ENCODE measurements at places on chromosomes 2 and 18.

GRCh38 chr2:229857634-229858033 is 64.2 kb downstream of the TRIP12 start:
- peak; percentile 82 for DNase-seq

DNA sequence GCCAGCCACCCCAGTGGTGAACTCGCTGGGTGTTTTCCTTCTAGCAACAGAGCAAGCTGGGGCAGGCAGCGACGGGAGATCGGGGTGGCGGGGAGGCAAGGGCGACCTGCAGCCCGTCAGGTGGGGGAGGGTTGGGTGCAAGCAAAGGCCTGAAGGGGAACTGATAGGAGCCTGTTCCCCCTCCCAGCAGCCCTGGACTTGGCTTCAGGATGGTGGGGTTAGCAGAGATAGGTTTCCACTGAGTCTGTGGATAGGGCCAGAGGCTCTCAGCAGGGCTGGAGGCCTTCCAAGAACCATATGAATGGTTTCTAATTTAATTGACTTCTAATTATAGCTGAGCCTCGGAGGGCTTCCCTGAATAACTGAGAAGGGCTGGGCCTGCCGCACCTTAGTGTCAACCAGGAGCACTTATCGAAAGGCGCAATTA is 55.3 kb downstream of the EDAR start:
- DNase-seq = no peak

GRCh38 chr2:164412831-164413230 is 208.5 kb downstream of the GRB14 start:
- no peak for DNase-seq

DNA sequence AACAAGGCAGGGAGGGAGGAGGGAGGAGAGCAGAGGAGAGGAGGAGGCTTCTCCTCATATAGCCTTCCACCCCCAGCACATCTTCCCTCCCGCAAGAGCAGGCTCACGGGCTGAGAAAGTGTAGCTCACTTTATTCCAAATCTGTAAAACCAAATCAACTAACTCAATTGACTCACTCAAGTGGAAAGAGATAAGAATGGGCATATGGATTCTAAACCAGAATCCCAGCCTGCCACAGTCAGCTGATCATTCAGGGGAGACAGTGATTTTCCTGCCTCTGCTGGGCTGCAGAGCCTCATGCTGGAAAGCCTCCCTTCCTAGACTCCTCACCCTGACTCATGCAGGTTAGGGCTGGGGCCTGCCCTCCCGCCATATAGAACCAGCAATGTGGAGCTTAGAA is 4.2 kb upstream of the TWSG1 start:
- DNase-seq = no peak

- no peak for DNase-seq
Measured at GRCh38 chr18:35463050-35463449, 34.7 kb downstream of the INO80C start.

DNA sequence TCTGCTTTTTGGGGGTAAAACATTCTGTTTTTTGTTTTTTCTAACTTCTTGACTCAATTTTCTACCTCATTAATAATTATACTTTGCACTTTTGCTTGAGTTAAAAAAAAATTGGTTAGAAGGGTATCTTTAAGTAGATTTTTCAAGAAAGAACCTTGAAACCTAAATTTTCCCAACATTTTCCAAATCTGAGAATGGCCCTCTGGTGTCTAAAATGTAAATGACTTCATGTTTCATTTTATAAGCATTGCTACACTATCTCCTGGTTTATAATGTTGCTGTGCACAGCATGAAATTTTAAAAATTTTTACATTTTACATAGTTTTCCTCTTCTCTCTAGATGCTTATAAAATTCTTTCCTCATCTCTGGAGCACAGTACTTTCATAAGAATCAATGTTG is 14.2 kb downstream of the EIF2AK2 start:
- DNase-seq = no peak

DNA sequence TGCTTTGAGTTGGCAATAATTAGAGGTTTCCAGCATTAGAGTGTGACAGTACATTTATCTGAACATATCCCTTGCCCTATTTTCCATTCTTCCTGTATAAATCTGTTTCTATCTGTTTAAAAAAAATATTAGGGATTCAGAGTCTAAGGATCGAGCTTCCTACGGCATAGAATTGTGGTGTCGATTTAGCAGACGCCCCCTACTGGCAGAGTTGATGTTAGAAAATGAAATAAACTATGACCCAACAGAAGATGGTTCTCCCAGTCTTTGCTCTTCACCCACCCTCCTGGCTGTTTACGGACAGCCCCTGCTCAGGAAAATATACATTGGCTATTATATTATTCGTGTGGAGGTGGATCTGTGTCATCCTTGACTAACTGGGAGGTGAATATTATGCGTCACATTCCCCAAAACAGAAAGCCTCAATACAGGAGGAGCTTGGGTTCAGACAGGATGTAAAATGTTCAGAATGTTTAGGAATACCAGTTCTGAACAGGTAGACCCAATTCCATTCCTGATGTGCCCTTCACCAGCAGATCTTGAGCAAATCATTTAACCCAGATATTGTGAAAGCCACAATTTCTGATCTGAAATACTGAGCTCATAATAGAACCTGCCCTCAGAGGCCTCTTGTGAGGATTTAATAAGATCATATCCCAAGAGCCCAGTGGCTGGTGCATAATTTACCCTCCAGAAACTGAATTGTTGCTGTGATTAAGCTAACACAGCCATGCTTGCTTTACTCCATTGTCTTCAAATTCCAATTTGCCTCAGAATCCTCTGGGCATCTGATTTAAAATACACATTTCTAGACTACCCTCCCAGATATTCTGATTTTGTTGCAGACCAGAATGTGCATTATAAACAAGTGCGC is 10.8 kb upstream of the ERMN start:
- DNase-seq = peak; percentile 34

GRCh38 chr2:237118025-237118424 is 32.3 kb downstream of the COPS8 start:
- peak; percentile 62 for DNase-seq

- no peak for DNase-seq
Measured at GRCh38 chr2:232338759-232339106, 39.8 kb upstream of the ALPP start.

GRCh38 chr2:217510771-217511291 is 492.0 kb downstream of the TNS1 start:
- peak; percentile 93 for DNase-seq

- no peak for DNase-seq
Measured at GRCh38 chr2:9640403-9641104, 9.8 kb upstream of the YWHAQ start.

GRCh38 chr2:159807183-159808031 is 9.4 kb upstream of the CD302 start:
- DNase-seq = peak; percentile 61

GRCh38 chr2:59529726-59530125 is 1023.7 kb downstream of the BCL11A start:
- DNase-seq = no peak

- no peak for DNase-seq
Measured at GRCh38 chr2:5111581-5111980, 580.6 kb upstream of the SOX11 start.

DNA sequence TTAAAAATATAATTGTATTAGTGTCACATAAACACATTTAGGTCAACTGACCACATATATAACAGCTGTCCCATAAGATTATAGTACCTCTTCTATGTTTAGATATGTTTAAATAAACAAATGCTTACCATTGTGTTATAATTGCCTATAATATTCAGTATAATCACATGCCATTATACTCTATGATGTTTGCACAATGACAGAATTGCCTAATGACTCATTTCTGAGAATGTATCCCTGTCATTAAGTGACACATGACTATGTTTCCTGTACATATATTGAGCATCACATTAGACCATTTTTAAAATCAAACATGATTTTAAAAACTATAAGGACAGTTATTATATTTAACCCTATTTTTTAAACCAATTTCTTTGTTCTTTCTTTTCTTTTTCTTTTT is 89.8 kb downstream of the HS6ST1 start:
- peak; percentile 25 for DNase-seq

GRCh38 chr18:60981682-60982328 is 351.4 kb upstream of the CDH20 start:
- DNase-seq = no peak

GRCh38 chr2:171226461-171226860 is 65.8 kb upstream of the TLK1 start:
- no peak for DNase-seq

- no peak for DNase-seq
Measured at GRCh38 chr2:26615336-26615859, 25.8 kb downstream of the CIB4 start.

GRCh38 chr2:197804758-197805714 is 643 bp downstream of the PLCL1 start:
- peak; percentile 6 for DNase-seq

GRCh38 chr2:200730302-200730701 is 81.4 kb upstream of the BZW1 start:
- DNase-seq = no peak

- no peak for DNase-seq
Measured at GRCh38 chr2:72914589-72915319, 2.6 kb upstream of the EMX1 start.

DNA sequence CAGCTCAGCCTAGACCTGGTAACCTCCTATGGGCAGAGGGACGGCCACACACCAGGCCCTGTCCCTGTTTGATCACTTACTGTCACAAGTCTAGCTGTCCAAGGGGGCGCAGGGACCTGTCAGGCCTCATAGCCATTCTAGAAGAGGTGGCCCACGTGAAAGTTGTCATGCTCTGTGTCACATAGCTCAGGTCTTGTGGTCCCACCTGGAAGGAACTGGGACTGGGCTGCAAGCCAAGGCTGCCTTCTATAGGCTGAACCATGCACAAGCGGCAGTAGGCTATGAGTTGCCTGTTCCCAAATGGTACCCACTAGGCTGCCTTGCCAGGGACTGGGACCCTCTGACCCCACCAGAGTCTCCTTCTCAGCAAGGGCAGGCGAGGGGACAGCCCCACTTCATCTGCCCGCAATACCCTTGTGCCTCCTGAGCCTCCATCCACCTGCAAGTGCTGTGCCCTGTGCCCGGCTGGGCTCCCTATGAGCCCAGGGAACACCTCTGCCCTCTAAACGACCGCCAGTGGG is 177.5 kb downstream of the ANAPC1 start:
- DNase-seq = no peak

GRCh38 chr18:24060644-24061043 is 46.1 kb downstream of the TTC39C start:
- DNase-seq = peak; percentile 27

GRCh38 chr2:233015019-233015645 is 2.1 kb upstream of the NGEF start:
- DNase-seq = no peak

GRCh38 chr2:168165985-168166901 is 81.2 kb downstream of the STK39 start:
- DNase-seq = no peak

DNA sequence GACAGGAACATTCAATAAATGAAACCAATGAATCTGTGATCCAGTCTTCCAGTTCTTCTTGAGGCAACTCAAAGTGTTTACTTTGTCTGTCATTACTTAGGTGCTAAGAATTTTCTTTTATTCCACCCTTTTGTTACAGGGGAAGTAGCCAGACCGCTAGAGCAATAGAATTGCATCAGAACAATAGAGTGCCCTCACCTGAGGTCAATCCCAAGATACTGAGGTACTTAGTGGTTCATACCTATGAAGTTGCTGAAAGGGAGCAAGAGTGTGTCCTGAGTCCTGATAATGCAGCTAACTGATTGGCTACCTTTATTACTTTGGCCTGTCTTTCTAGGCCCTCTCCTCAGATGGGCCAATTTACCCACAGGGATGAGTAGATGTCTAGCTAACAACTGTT is 359.4 kb upstream of the KCNH7 start:
- DNase-seq = no peak

GRCh38 chr18:34918856-34919255 is 122.4 kb upstream of the MAPRE2 start:
- no peak for DNase-seq

- DNase-seq = no peak
Measured at GRCh38 chr2:105629634-105630033, 115.1 kb upstream of the NCK2 start.

DNA sequence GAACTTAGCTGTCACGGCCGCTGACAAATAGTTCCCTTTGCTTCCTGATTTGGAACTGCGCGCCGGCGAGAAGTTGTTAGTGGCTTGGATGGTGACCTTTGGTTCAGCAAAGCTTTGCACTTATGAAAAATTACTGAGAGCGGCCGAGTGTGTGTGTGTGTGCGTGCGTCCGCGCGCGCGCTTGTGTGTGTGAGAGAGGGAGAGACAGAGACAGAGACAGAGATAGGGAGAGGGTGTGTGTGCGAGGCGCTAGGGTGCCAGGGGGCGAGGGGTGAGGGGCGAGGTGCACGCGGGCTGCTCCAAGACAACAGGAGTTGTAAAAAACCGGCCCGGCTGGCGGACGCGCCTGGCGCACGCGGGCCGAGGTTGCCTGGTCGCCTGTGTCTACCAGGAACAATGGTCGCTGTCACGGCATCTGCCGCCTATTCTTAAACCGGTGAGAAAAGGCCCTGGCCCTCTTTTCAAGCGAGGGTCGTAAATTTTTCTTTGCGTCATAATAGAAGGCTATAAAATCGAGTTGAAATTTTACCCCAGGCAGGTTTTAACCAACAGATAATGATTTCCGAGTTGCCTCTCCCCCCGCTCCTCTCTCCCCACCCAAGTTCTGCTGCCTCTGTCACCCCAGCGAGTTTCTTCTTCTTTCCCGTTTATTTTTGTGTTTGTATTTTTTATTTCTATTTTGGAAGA is 535 bp downstream of the HOXD3 start:
- DNase-seq = no peak

- peak; percentile 3 for DNase-seq
Measured at GRCh38 chr2:158575051-158575635, 118.4 kb downstream of the PKP4 start.

DNA sequence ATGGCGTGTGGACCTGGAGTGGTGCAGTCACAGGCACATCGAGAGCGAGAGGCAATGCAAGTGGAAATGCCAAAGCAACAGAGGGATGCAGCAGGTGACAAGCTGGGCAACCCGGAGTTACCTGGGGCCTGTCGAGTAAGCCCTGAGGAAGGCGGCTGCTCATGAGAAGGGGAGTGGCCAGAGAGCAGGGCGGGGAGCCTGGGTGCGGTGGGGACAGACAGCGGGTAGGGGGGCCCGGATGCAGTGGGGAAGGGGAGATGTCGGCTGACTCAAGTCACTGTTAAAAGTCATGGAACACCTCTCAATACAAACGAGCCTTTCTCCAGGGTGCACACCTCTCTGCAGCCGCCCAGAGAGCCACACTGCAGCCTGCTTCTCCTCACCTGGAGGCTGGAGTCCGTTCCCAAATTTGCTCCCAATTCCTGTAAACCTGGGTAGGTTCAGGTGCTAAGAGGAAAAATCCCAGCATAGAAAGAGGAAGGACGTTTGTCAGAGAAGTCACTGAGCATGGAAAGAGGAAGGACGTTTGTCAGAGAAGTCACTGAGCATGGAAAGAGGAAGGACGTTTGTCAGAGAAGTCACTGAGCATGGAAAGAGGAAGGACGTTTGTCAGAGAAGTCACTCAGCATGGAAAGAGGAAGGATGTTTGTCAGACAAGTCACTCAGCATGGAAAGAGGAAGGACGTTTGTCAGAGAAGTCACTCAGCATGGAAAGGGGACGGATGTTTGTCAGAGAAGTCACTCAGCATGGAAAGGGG is 71.7 kb upstream of the TWIST2 start:
- DNase-seq = no peak

- DNase-seq = peak; percentile 30
Measured at GRCh38 chr2:68059784-68060525, 2.8 kb downstream of the C1D start.
